Tibial nerve (tissue), 4 donors: ENCODE measurements at places on chromosomes 7 and 10. TPM values are rescaled to one million over a fixed set of nuclear protein-coding genes. Genes with fewer than 3 reads are reported as not detected.

GRCh38 chr7:16187131-16187530 is 234.2 kb downstream of the CRPPA start:
- no peaks in the 10 kb centered on the region for H3K4me1 ChIP-seq
- H3K27ac ChIP-seq = no peak overlapping the region
- H3K4me3 ChIP-seq = no peak overlapping the region

DNA sequence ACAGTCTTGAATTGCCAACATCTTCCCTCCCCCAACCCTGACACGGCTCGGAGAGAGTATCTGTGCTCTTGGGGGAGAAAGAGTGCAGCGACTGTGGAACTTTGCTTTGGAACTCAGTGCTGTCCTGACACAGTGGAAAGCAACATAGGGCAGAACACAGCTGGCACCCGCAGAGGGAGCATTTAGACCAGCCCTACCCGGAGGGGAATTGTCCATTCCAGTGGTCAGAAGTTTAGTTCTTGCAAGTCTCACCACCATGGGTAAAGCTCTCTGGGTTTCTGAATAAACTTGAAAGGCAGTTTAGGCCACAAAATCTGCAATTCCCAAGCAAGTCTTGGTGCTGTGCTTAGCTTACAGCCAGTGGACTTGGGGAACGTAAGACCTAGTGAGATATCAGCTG is 34.9 kb downstream of the TFEC start:
- no peaks in the 10 kb centered on the region for H3K4me1 ChIP-seq
- no peaks in the 10 kb centered on the region for H3K27me3 ChIP-seq
- no peak overlapping the region for H3K27ac ChIP-seq
- H3K36me3 ChIP-seq = no peaks in the 10 kb centered on the region

GRCh38 chr7:157584420-157584819 is 247.6 kb downstream of the DNAJB6 start:
- H3K36me3 ChIP-seq = no peaks in the 10 kb centered on the region
- H3K4me1 ChIP-seq = no peaks in the 10 kb centered on the region
- no peak overlapping the region for H3K4me3 ChIP-seq
- H3K27ac ChIP-seq = no peak overlapping the region
- DNase-seq = no peak

The FOXI2 gene
- total RNA-seq = 0.59 TPM

- H3K4me3 ChIP-seq = no peak overlapping the region
- H3K36me3 ChIP-seq = no peaks in the 10 kb centered on the region
- DNase-seq = no peak
- no peaks in the 10 kb centered on the region for H3K4me1 ChIP-seq
- no peak overlapping the region for H3K27ac ChIP-seq
Measured at GRCh38 chr10:45437587-45438465, 63.8 kb downstream of the ALOX5 start.

DNA sequence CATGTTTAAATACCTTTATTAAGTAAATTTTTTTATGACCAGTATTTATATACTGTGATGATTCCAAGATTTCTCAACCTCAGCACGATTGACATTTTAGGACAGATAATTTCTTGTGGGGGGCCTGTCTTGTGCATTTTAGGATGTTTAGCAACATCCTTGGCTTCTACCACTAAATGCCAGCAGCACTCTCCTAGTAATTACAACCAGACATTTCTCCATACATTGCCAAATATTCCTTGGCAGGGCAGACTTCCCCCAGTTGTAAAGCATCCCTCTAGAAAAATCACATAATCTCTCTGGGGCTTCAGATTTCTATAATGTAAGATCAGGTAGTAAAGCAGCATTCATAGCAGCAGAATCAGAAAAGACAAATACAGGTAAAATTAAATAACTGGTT is 7.8 kb upstream of the LIPM start:
- no peak overlapping the region for H3K4me3 ChIP-seq
- no peaks in the 10 kb centered on the region for H3K36me3 ChIP-seq
- no peaks in the 10 kb centered on the region for H3K4me1 ChIP-seq

GRCh38 chr7:132751244-132751647 is 175.0 kb upstream of the PLXNA4 start:
- H3K4me3 ChIP-seq = no peak overlapping the region
- no peaks in the 10 kb centered on the region for H3K4me1 ChIP-seq
- no peaks in the 10 kb centered on the region for H3K36me3 ChIP-seq

- no peak overlapping the region for H3K27ac ChIP-seq
- no peak for DNase-seq
- H3K4me3 ChIP-seq = no peak overlapping the region
- no peaks in the 10 kb centered on the region for H3K36me3 ChIP-seq
- H3K4me1 ChIP-seq = no peaks in the 10 kb centered on the region
Measured at GRCh38 chr7:23491502-23491901, 21.2 kb upstream of the IGF2BP3 start.

The GPR15LG gene
- not detected for total RNA-seq

DNA sequence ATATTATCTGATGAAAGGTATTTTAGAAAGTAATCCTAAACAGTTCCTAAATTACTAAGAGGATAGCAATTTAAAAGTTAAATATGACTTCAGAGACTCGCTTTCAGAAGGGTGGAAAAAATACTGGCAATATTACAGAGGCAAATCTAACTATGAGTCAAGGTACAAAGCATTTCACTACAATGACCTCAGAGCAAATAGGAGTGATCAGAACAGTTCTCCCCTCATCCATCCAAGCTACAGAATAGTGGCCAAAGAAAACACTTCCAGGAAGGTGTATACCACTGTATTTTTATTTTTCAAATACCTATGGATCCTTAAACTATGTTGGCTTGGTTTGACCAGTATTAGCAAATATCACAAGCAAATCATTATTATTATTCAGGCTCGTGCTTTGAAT is 112.8 kb upstream of the ODAD2 start:
- no peak overlapping the region for H3K4me3 ChIP-seq
- H3K27ac ChIP-seq = no peak overlapping the region
- no peaks in the 10 kb centered on the region for H3K27me3 ChIP-seq
- H3K4me1 ChIP-seq = no peaks in the 10 kb centered on the region
- no peak for DNase-seq

- no peaks in the 10 kb centered on the region for H3K36me3 ChIP-seq
- peaks cover 11% of the 10 kb centered on the region for H3K4me1 ChIP-seq
- no peak for DNase-seq
- no peak overlapping the region for H3K27ac ChIP-seq
- no peak overlapping the region for H3K4me3 ChIP-seq
- H3K27me3 ChIP-seq = peaks cover 49% of the 10 kb centered on the region
Measured at GRCh38 chr7:1647961-1648672, 22.0 kb upstream of the ELFN1 start.

GRCh38 chr7:93442478-93443224 is 131.9 kb downstream of the CALCR start:
- no peak overlapping the region for H3K4me3 ChIP-seq
- no peaks in the 10 kb centered on the region for H3K27me3 ChIP-seq
- peak; percentile 11 for DNase-seq
- H3K36me3 ChIP-seq = no peaks in the 10 kb centered on the region
- H3K4me1 ChIP-seq = no peaks in the 10 kb centered on the region

DNA sequence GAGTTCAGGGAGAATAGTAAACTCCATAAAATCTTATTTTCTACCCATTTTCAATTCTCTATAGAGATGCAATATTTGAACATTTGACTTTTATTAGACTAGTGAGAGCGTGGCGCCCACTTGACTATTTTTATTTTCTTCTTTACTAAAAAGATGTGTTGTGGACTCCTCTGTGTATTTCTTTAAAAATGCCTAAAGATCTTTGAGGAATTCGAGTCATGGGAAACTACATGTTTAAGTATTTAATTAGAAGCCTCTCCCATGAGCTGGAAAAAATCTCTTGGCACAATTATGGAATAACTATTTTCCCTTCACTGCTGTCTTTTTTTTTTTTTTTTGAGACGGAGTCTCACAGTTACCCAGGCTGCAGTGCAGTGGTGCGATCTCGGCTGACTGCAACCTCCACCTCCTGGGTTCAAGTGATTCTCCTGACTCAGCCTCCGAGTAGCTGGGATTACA is 124.2 kb downstream of the ARHGAP12 start:
- H3K4me3 ChIP-seq = no peak overlapping the region
- H3K36me3 ChIP-seq = no peaks in the 10 kb centered on the region
- H3K27me3 ChIP-seq = no peaks in the 10 kb centered on the region
- no peak overlapping the region for H3K27ac ChIP-seq

DNA sequence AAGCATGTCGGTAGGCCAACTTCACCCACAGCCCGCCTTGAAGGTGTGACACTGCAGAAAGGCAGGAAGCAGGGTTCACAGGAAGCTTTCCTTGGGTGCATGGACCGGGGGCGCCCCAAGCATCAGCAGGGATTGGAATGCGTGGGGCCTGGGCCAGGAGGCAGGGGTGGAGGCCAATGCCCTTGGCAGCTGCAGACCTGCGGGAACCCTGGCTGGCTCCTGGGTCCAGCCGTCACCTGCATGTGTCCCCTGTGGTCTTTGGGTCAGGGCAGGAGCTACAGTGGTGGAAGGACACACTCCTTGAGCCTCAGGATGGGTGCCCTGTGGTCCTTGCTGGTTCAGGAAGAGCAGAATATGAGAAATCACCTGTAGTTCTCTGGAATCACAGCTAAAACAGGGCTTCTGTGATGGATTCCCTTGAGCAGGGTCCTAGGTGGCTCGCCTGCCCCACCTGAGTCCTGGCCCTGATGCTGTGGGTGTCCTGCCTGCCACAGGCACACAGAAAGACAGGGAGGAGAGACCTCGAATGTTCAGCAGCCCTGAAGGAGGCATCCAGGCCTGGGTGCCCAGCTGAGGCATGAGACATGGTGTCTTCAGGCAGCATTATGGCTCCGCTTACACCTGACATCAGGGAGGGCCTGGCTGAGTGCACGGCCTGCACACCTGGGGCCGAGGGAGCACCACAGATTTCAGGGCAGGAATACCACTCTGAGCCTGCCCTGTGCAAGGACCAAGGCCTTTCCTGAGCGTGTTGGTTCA is 15.1 kb downstream of the ANTXRL start:
- no peak for DNase-seq
- H3K27ac ChIP-seq = no peak overlapping the region
- H3K4me3 ChIP-seq = no peak overlapping the region

DNA sequence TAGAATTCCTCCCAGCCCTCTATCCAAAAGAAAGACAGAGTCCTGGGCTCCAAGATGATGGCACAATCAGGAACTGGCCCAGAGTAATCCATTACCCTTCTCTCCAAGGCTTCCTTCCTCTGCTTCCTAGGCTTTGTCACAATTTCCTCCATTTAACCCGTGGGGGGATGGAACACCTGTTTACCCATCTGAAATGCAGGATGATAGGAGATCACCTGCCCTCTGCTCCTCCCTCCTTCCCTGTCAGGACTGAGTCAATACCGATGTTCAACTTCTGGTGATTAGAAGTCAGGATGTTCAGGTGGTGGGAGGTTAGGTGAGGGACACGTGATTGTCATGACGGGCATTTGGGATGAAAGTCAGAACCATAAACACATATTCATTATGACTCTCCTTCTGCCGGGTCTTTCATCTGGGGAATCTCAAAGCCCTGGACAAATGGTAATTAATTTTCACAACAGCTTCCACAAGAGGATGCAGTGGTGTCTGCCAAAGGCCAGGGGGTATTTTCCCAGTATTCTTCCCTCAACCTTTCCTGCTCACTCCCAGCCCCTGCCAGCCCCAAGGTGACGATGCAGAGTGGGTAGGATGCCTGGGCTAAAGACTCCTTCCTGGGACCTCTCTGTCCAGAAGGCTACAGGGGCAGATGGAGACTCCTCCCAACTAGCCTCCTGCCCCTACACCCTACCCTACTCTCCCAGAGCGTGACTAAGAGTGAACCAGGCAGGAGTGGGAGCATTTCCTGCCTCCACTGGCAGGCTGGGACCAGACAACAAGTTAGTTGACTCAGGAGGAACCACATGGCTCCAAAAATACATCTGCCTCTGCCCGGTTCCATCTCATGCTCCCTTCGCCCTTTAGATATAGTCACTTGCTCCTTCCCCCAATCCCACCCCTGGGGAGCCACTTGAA is 27.9 kb downstream of the DUSP5 start:
- DNase-seq = no peak
- peaks cover 11% of the 10 kb centered on the region for H3K4me1 ChIP-seq
- H3K27me3 ChIP-seq = peaks cover 10% of the 10 kb centered on the region
- no peaks in the 10 kb centered on the region for H3K36me3 ChIP-seq
- no peak overlapping the region for H3K4me3 ChIP-seq
- no peak overlapping the region for H3K27ac ChIP-seq

The PLEKHS1 gene
- not detected for total RNA-seq

GRCh38 chr7:79495544-79496272 is 42.2 kb upstream of the MAGI2 start:
- no peaks in the 10 kb centered on the region for H3K4me1 ChIP-seq
- H3K27ac ChIP-seq = no peak overlapping the region
- H3K4me3 ChIP-seq = no peak overlapping the region
- no peaks in the 10 kb centered on the region for H3K36me3 ChIP-seq
- no peak for DNase-seq
- no peaks in the 10 kb centered on the region for H3K27me3 ChIP-seq

DNA sequence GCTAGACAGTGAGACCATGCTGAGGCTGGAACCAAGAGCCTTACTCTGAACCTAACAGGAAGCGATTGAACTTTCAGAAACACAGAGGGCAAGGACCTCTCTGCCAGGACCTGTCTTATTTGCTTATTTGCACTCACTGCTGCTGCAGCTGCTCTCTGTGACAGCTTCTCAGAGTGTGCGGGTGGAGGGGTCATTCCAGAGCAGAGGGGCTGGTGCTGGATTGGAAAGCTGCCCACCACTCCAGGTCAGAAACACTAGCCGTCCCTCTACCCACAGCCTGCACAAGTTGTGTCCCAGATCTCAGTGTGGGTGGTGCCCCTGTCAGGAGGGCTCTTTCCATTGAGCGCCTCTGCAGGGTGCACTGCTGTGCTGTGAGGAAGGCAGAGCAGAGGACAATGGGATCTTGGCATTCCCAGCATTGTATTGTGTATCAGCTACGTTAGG is 126.2 kb downstream of the CCNY start:
- no peak overlapping the region for H3K27ac ChIP-seq
- no peaks in the 10 kb centered on the region for H3K27me3 ChIP-seq
- H3K4me3 ChIP-seq = no peak overlapping the region
- H3K36me3 ChIP-seq = no peaks in the 10 kb centered on the region
- DNase-seq = no peak
- H3K4me1 ChIP-seq = no peaks in the 10 kb centered on the region

- H3K27ac ChIP-seq = no peak overlapping the region
- no peak overlapping the region for H3K4me3 ChIP-seq
- no peaks in the 10 kb centered on the region for H3K36me3 ChIP-seq
Measured at GRCh38 chr10:18687706-18688105, 28.5 kb downstream of the ARL5B start.

GRCh38 chr10:30827531-30828120 is 198.1 kb upstream of the LYZL2 start:
- no peak for DNase-seq
- no peaks in the 10 kb centered on the region for H3K36me3 ChIP-seq
- H3K27ac ChIP-seq = no peak overlapping the region
- no peaks in the 10 kb centered on the region for H3K4me1 ChIP-seq
- no peaks in the 10 kb centered on the region for H3K27me3 ChIP-seq

- H3K4me1 ChIP-seq = no peaks in the 10 kb centered on the region
- DNase-seq = no peak
- no peaks in the 10 kb centered on the region for H3K36me3 ChIP-seq
- no peaks in the 10 kb centered on the region for H3K27me3 ChIP-seq
- H3K4me3 ChIP-seq = no peak overlapping the region
Measured at GRCh38 chr7:10034843-10035556, 938.7 kb upstream of the PHF14 start.

GRCh38 chr7:155277385-155277994 is 20.2 kb upstream of the INSIG1 start:
- H3K36me3 ChIP-seq = no peaks in the 10 kb centered on the region
- H3K27ac ChIP-seq = no peak overlapping the region
- no peaks in the 10 kb centered on the region for H3K27me3 ChIP-seq
- no peak overlapping the region for H3K4me3 ChIP-seq
- no peaks in the 10 kb centered on the region for H3K4me1 ChIP-seq
